ENCODE measurements at places on chromosomes 2 and 18. TPM values are rescaled to one million over a fixed set of nuclear protein-coding genes. Genes with fewer than 3 reads are reported as not detected.
A peak's percentile ranks its signal among the peaks of the same experiment; 100 is the strongest.

DNA sequence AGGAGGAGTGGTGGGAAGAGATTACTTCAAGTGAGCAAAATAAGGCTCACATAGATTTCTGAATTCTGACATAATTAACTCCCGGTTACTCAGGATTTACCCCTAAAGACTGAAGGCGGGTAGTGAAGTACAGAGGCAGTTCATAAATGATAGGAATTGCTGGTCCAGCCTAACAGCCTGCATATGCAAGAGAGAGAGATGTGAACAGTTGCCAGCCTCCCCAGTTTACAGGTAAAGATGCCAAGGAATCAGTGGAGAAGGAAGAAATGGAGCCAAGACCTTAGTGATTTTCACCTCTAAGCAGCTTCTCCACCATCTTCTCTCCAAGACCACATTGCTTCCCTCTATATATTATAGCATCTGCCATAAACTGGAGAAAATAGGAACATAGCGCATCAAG is 91.8 kb upstream of the THUMPD2 start:
- DNase-seq = no peak

- no peak for DNase-seq
Observed at GRCh38 chr18:55878224-55878623, 290.2 kb upstream of the TCF4 start.

The UGT1A1 gene
- total RNA-seq = not detected

The SCTR gene
- total RNA-seq = 0.41 TPM

GRCh38 chr2:217060516-217060915 is 200.7 kb upstream of the TNP1 start:
- no peak for DNase-seq

DNA sequence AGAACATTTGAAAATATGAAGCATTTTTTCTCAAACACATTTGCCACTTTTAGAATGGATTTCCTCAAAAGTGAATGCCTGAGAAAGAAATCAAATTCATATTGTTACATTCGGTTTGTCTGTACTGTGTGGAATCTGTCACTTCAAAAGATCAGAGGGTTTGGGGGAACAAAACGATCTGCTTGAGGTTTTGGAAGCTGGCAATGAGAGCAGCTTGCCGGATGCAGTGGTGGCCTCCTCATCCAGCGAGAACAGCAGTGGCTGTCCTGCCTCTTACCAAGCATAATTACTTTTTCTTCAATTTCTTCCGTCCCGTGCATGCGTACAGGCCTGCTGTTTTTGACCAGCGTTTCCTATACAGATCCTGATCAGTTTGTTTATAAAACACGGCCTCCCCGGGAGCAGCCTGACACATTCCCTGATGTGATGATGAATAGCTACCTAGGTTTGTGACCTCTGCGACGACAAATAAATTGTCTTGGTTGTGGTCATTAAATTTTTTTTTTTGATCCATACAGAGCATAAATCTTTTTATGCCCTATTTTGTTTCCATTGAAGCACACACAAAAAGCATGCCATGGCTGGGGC is 45.2 kb downstream of the ITGA6 start:
- no peak for DNase-seq

The MAPRE3 gene
- 58.9 TPM for total RNA-seq

The SAG gene
- not detected for total RNA-seq

DNA sequence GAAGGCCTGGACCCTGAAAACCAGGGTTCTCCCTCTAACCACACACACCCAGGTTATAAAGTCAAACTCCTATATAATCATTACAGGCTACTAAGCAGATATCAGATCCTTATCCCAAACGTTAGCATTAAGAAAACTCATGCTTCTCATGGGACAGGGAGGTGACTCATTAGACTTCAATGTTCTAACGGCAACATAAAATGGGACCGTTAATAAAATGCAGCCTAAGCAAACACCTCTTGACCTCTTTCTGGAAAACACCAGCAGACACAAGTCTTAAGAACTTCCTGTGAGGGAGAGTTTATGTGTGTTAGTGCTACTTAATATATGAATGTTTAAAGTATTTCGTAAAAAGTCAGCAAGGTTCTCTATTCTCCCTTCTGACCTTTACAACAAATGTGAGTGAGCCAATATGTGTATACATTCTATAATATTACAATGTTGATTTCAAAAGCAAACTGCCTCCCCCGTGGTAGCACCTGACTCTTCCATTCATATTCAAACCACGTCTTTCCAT is 31.7 kb downstream of the LPIN2 start:
- no peak for DNase-seq

- DNase-seq = no peak
Observed at GRCh38 chr2:118803012-118803411, 44.4 kb downstream of the EN1 start.

DNA sequence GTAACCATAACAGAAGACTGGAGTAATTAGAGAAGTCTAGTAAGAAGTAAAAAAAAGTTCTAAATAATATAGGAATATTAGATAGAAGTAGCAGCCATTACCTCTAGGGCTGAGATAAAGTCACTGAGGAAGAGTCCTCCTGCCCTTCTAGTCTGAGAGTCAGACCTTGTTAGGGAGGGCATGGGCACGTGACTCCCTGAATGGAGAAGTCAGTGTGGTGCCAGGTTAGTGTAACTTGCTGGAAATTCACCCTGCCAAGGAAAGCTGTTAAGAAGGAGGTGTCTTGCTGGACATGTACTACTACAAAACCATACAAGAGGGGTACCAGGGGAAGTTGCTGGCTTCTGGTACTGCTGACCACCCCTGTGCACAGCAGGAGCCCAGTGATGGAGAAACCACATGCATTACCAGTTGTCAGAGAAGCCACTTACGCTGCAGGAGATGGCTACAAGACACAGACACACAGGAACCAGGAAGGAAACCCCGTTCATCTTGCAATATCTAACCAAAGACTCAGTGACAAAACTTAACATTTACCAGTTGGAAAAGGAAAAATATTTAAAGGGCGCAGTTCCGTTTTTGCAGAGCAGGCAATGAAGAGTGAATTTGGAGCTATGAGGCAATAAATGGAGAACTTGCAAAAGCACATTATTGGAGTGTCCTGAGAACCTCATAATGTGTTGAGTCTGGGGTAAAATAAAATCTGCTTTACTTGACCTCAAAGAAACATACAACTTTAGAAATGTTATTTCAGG is 77.2 kb upstream of the TLK1 start:
- no peak for DNase-seq

The SGPP2 gene
- 19.0 TPM for total RNA-seq

The PLEK gene
- total RNA-seq = 7.2 TPM

The TAF1B gene
- total RNA-seq = 6.3 TPM

GRCh38 chr2:133390156-133390555 is 178.1 kb downstream of the NCKAP5 start:
- DNase-seq = peak; percentile 60

The OTOS gene
- total RNA-seq = not detected

DNA sequence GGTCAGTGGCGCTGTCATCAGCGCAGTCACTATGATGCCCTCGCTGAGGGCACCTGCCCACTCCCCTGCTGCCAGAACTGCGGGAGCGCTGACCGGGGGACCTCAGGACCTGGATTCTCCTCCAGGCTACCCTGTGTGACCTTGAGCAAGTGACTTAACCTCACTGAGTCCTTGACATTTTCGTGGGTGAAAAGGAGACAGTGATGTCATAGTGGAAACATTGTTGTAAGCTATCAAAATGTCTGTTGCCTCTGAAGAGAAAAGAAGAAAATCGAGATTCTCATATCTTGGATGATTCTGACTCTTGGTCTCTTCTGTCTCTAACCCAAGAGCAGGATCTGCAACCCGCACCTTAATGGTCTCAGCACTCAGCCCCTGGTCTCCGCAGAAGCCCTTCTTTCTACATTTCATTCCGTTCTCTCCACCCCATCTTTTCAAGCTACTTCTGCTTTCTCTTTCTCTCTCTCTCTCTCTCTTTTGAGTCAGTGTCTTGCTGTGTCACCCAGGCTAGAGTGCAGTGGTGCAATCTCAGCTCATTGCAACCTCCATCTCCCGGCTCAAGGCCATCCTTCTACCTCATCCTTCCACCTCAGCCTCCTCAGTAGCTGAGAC is 978 bp upstream of the TUBA4A start:
- no peak for DNase-seq

DNA sequence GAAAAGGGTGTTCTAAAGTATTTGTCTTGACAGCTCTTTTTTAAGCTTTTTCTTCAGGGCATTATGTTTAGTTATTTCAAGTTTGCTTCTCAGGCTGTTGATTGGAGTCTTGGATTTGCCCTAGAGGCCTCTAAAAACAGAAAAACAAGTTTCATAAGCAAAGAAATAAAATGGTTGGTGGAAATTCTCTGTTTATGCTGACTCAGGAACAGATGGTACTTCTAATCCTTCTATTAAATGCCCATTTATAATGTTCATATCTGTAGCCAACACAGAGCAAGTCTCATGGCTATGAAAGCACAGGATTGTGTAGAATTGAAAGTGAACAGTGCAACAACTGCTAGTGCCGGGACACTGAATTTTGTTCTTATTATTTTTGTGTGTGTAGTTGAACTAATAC is 60.4 kb downstream of the KCNJ3 start:
- no peak for DNase-seq

GRCh38 chr2:240297256-240298116 is 138.0 kb upstream of the GPC1 start:
- DNase-seq = peak; percentile 78

GRCh38 chr18:59426855-59427254 is 67.8 kb upstream of the LMAN1 start:
- DNase-seq = no peak

DNA sequence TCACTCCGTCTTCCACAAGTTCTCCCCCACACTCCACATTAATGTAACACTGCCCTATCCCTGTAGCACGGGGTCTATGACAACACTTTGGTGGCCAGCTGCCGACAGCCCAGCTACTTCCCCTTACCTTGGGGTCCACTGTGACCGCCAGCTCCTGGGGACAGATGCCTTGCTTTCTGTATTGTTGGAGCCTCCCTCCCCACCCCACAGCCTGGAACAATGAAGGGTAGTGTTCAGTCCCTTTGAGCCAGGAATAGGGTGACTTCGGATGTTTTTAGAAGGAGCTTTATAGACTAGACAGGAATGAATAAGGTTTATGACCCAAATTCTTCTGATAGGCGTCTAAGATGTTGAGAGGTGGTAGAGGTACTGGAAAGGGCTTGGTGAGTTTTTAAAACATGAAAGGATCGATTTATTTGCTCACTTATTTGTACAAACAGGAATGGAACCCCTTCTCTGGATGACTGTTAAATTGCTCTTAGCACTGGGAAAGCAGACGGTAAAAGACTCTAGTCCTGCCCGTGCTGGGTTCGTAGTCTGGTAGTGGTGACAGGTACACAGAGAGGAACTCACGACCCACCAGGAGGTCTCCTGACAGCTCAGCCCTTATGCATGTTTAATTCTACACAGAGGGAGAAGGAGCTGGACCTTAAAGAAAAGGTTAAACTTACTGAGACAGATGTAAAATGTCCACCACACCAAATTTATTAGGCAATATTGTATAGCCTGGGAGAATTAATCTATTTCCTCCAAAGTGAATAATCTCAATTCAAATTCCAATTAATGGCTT is 90.9 kb downstream of the MYCN start:
- no peak for DNase-seq

DNA sequence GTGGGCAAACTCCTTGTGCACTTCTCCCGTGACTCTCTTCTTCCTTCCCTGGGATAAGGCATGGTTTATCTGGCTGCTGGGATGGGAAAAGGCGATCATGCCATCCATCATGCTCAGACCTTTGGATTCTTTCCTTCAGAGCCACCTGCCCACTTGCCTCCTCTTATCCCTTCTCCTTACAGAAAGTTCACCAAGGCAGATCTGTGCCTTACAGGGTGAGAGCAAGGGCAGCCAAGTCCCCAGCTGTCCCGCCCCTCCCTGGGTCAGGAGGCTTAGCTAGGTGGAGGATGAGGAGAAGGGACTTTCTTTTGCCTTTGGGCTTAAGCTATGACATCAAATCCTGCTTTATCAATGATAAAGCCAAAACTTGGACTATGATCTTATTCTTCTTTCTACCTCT is 47.6 kb downstream of the KCNE4 start:
- DNase-seq = no peak

GRCh38 chr18:29969876-29970275 is 1072.7 kb downstream of the DSC3 start:
- DNase-seq = no peak

DNA sequence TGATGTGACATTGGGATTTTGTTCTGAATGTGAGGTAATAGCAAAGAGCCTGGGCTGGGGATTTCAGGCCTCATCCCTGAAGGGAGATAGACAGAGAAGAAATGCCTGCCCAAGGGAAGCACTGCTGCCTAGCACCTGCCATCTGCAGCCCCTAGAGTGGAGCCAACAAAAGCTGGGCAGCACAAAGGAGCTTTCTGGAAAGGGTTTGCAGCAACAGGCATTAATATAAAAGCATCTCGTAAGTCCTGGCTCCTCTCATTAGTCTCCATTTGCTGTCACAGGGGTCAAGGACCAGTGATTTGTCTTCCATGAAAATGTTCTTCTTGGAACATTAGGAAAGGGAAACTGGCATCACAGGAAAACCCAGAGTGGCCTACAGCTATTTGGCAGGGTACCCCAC is 157.2 kb upstream of the SLC14A2 start:
- DNase-seq = no peak

DNA sequence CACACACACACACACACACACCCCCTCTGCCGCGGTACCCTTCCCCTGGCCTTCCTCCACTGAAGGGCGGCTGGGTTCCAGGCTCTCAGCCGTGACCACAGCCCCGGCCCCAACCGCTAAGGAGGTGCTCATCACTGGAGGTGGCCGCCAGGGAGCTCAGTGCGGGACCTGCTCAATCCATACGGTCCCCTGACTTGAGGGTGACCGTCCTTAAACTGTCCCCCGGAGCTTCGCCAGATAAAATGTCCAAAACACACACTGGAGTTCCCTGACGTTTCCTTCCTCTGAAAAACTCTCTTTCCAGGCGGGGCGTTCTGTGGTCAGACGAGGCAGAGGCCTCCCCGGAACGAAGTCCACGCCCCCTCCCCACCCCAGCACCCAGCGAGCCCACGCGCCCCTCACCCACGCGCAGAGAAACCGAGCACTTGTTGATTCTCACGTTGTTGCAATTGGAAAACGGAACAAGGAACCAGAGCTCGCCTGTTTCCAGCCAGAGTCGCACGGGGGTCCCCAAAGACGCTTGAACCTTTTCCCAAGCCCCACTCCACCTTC is 1.4 kb downstream of the MBP start:
- peak; percentile 85 for DNase-seq

The MSTN gene
- total RNA-seq = not detected

Data from Right ventricle myocardium inferior (tissue), 1 donor.